Effector CD4-positive, alpha-beta T cell (primary cell): ENCODE measurements at places on chromosomes 2 and 18.
A peak's percentile ranks its signal among the peaks of the same experiment; 100 is the strongest.

GRCh38 chr2:96159084-96159830, 14.0 kb upstream of the DUSP2 start:
- peak; percentile 13 for DNase-seq

DNA sequence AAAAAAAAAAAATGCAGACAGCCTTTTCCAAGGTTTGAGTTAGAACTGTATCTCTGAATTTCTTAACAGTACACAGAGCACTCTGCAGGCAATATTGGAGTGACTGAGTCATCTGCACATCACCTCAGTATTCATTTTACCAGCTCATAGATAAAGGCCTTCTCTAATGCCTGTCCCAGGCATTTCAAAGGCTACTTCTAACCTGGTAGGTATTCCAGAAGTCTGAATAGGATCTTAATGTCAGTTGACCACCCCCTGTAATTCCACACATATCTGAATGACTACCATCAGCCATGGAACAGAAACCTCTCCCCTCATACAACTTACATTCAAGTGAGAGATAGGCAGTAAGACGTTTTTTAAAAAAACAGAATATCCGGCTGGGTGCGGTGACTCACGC, 9.0 kb downstream of the METTL21A start:
- no peak for DNase-seq

- no peak for DNase-seq
Measured at GRCh38 chr2:5022061-5022460, 670.1 kb upstream of the SOX11 start.

- no peak for DNase-seq
Measured at GRCh38 chr2:165634855-165635254, 159.2 kb downstream of the GALNT3 start.

GRCh38 chr2:40357667-40358066, 94.2 kb downstream of the SLC8A1 start:
- no peak for DNase-seq

DNA sequence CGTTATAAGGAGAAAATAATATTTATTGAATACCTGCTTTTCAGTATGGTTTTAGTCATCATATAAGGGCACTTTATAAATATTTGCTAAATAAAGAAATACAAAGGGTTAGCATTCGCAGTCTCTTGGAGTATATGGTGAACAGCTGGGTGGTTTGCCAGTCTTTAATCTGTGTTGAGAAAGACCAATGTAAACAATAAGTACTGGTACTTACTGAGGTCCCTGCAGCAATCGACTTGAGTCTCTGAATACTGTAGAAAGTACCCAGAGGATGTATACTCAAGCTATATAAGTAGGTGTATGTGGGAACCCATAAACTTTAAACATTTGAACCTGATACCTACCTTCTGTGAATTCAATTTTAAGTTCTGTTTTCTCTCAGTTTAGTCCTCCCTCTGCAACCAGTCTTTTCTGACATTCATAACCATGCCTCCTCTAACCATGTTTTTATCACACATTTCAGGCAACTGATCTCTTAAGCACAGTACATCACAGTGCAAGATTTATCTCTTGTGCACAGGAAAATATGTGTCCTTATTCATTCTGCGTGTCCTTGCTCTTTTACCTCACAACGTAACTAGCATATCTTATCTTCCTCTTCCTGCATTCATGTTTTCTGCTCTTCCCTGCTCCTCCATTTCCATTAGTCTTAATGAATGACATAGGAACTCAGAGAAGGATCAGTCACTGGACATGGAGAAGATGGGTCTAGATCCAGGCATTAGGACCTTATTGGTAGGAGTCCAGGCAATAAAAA, 21.7 kb downstream of the C18orf63 start:
- no peak for DNase-seq

- no peak for DNase-seq
Measured at GRCh38 chr2:85728342-85728741, 25.4 kb upstream of the ATOH8 start.

GRCh38 chr2:160377204-160377995, 116.2 kb downstream of the RBMS1 start:
- no peak for DNase-seq

GRCh38 chr2:63984606-63985359, 34.4 kb downstream of the VPS54 start:
- DNase-seq, result no peak

DNA sequence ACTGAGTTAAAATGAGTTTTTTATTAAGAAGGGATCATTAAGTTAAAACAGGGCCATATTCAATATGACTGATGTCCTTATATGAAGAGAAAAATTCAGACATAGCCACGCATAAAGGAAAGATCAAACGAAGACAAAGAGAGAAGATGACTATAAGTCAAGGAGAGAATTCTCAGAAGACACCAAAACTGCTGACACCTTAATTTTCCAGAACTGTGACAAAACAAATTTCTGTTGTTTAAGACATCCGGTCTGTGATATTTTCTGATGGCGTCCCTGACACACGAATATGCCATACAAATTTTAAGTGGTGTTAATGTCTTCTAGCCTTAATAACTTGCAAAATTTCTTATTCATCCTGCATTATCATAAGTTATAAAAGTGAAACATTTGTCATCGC, 1325.2 kb upstream of the DDX18 start:
- DNase-seq, result no peak

- DNase-seq, result no peak
Measured at GRCh38 chr18:21146016-21146415, 34.4 kb upstream of the ROCK1 start.

- DNase-seq, result no peak
Measured at GRCh38 chr2:234394450-234394849, 102.4 kb downstream of the ARL4C start.

- no peak for DNase-seq
Measured at GRCh38 chr2:85579266-85579935, 2.0 kb downstream of the VAMP8 start.

GRCh38 chr18:54641734-54642133, 50.7 kb downstream of the DYNAP start:
- no peak for DNase-seq

- DNase-seq, result no peak
Measured at GRCh38 chr18:9153256-9153655, 16.7 kb downstream of the ANKRD12 start.

DNA sequence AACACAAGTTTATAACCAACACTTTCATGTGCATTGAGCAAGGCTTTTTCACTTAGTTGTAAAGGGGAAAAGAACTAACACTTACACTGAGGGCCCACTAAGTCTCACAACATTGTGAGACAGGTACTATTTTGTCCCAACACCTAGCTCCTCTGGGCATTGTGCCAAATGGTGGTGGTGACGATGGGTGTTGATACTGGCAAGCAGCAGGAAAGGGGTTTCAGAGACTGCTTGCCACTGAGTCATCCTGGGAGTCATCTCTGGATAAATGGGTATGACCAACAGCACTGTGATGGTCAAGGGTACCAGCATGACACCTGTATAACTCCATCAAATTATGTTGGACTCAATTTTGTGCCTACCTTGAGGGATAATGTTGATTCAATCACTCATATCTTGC, 138.8 kb upstream of the ITGA6 start:
- DNase-seq, result peak; percentile 7

- DNase-seq, result no peak
Measured at GRCh38 chr2:141522048-141522447, 608.8 kb downstream of the LRP1B start.

GRCh38 chr18:46408334-46408987, 248.6 kb downstream of the LOXHD1 start:
- DNase-seq, result no peak

DNA sequence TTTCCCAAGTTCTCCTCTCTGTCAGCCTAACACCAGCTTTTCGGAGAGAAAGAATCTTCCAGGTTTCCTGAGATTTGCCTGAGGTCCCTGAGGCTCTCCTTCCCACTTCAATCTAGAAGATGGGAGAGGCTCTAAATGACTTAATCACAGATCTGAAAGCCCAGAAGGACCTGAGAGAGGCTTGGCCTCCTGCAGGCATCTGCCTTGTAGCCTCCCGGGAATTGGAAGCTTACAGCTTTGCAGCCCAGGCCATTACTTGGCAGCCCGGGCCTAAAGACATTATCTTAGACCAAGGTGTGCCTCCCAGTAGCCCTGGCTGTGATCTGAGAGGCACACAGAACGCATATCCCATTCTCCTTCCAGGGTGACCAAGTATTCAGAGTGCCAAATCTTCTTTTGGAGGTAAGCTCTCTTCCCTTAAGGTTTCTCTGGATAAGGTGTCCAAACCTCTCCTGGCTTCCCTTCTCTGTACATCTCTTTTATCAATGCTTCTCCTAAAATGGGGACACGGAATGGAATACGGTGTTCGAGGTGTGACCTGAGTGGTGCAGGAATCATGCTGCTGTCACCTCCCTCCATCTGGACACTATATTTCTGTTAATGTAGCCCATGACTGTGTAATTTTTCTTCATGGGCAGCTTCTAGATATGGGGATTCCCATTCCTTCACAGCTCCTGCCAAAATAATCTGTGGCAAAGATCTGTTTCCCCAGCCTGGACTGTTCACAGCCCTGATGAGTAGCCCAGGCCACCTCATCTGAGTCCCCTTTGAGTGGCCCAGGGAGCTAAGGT, 16.0 kb downstream of the CTIF start:
- DNase-seq, result no peak

- no peak for DNase-seq
Measured at GRCh38 chr2:66171530-66171929, 263.4 kb upstream of the MEIS1 start.

- DNase-seq, result no peak
Measured at GRCh38 chr2:238688193-238689153, 159.4 kb upstream of the TWIST2 start.

GRCh38 chr18:55900380-55900779, 312.4 kb upstream of the TCF4 start:
- DNase-seq, result no peak

GRCh38 chr18:49784427-49785185, 28.7 kb downstream of the ACAA2 start:
- DNase-seq, result no peak

DNA sequence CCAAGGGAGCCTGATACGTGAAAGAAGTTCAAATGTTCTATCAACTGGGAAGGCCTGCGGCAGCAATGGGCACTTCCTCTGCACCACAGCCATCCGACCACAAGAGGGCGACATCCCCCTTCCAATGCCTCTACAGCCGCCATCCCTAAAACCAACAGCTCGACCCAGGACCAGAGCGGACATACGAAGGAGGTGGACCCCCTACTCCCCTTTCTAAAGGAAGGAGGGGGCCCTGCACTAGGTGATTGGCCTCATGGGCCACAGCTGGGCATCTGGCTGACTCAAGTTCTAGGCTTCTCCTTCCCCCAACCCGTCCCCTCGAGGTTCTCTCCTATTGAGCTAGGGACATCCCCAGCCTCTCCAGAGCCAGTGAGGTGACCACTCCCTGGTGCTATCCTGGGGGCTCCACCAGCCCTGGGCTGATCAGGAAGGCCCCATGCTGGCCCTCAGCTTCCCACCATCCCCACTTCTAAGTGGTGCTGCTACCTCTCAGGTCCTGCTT, 217.2 kb downstream of the TNS1 start:
- peak; percentile 54 for DNase-seq

DNA sequence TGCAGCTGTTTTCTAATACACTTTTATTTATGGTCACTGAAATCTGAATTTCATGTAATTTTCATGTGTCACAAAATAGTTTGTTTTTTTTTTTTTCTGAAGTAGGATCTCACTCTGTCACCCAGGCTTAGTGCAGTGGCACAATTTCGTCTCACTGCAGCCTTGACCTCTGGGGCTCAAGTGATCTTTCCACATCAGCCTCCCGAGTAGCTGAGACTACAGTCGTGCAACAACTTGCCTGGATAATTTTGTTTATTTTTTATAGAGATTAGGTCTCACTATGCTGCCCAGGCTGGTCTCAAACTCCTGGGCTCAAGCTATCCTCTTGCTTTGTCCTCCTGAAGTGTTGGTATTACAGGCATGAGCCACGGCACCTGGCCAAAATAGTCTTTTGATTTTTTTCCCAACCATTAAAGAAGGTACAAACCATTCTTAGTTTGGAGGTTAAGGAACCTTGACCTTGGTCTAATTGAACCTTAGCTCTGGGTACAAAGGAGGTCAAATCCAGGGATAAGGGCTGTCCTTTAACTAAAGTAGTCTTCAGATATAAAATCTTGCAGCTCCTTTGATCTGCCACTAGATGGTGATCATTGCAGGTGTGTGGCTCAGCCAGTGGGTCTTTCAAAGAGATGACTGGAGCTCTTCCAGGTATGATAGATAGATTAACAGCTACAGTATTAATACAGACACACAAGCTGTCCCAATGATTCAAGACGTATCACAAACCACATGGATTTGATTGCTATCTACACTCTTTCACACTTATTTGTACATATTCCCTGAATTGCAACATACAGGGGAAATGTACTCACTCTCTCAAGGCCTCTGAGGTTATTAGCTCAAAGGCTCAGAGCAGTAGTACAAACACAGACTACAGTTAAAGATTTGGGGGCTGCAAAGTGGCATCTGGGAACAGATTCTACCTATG, 4.7 kb upstream of the KRCC1 start:
- DNase-seq, result peak; percentile 21

DNA sequence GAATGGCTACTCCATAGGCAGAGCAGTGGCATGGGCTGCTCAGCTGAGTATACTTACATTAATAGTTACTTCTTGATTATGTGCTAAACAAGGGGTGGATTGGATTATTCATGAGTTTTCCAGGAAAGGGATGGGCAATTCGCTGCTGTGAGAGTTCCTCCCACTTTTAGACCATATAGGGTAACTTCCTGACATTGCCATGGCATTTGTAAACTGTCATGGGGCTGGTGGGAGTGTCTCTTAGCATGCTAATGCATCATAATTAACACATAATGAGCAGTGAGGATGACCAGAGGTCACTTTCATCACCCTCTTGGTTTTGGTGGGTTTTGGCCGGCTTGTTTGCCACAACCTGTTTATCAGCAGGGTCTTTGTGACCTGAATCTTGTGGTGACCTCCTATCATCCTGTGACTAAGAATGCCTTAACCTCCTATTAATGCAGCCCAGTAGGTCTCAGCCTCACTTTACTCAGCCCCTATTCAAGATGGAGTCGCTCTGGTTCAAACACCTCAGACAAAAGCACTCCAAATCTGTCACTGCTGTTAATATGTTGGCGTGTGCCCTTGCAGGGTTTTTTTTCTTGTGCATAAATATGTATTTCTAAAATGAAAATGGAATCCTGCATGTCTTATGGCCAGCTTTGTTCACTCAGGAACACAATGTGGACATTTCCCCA, 56.0 kb downstream of the CYBRD1 start:
- DNase-seq, result no peak

DNA sequence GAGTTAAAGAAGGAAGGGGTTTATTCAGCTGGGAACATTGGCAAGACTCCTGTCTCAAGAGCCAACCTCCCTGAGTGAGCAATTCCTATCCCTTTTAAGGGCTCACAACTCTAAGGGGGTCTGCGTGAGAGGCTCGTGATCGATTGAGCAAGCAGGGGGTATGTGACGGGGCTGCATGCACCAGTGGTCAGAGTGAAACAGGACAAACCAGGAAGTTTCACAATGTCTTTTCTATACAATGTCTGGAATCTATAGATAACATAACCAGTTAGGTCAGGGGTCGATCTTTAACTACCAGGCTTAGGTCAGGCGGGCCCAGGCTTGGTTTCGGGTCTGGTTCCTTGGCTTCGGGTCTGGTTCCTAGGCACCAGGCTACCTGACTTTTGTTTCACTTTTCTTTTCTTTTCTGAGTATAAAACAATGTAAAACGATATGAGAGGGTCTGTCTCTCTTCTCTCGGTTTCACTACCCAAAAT, 30.1 kb upstream of the LIPG start:
- DNase-seq, result no peak
